ENCODE measurements at places on chromosomes 2 and 18.

GRCh38 chr2:144181001-144181400 lies 338.9 kb downstream of the ZEB2 start:
- DNase-seq: no peak

- DNase-seq: no peak
Observed at GRCh38 chr18:48059455-48060010, 129.1 kb upstream of the SMAD2 start.

DNA sequence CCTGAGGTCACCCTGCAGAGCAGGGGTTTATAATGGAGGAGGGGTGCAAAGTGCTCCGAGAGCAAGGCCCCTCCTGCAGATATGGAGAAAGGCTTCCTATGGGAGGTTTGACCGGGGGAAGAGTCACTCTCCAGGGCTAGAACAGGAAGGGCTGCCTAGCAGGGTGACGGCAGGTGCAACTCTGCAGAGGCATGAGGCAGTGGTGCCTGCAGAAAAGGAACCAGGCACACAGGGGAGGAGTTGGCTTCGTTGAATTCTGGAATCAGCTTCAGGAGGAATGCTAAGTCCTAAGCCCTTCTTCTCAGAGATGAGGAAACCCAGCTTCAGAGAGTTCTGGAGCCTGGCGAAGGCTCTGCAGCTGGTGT lies 17.5 kb upstream of the HPCAL1 start:
- DNase-seq: no peak

- DNase-seq: peak; percentile 34
Observed at GRCh38 chr2:172397148-172397834, 30.1 kb upstream of the ITGA6 start.

DNA sequence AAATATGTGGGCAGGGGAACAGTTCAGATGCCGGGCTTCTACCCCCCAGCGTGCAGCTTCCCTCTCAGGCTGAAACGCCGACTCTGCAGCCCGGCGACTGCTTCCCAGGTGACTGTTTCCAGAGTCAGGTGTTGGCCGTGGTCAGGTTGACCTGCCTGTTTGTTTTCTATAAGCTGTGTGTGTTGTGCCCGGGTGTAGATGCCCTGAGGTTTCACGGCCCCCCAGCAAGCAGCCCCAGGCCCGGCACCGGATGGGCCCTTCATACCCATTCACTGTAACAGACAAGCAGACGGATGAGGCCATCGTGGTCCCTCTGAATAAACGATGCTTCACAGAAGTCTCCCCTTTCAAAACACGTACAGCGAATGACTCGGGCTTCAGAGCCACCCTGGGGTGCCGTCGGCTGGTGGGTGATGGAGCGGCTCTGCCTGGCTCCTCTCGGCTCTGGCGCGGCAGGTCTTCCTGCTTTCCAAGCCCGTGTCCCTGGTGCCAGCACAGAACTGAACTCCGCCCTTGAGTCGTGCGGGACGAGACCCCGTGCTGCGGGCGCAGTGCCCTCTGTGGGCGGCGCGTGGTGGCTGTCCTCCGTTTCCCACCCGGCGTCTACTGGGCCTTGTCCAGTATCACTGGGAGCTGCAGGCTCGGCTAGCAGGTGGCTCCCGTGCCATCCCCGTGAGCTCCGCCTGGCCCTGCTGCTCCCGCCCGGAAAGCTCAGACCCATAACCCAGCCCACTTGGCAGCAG lies 15.0 kb upstream of the KCNG2 start:
- no peak for DNase-seq

GRCh38 chr2:43178602-43179542 lies 47.5 kb downstream of the ZFP36L2 start:
- peak; percentile 86 for DNase-seq

GRCh38 chr2:23587341-23587880 lies 202.4 kb downstream of the KLHL29 start:
- DNase-seq: no peak

- no peak for DNase-seq
Observed at GRCh38 chr2:202378662-202379358, 2.7 kb downstream of the BMPR2 start.

GRCh38 chr2:27799646-27800010 lies 28.1 kb downstream of the MRPL33 start:
- DNase-seq: no peak

- no peak for DNase-seq
Observed at GRCh38 chr2:65309699-65310098, 82.1 kb downstream of the ACTR2 start.

DNA sequence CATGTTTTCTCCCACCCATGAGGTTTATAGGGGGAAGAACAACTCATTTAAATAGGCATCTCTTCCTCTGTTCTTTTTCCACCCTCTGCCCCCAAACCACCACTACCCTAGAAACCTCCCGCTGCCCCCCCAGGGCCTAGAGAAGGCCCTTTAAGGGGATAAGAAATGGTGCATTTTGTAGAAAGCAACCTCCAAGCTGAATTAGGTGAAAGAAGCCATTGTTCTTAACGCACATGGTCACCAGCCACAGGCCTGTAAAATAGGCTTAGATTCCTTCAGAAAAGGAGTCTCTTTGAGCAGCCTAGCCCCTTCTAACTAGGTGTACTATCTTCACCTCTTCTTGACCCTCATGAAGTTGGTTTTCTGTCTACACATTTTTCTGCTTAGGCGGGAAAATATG lies 118.6 kb upstream of the SP5 start:
- DNase-seq: no peak

DNA sequence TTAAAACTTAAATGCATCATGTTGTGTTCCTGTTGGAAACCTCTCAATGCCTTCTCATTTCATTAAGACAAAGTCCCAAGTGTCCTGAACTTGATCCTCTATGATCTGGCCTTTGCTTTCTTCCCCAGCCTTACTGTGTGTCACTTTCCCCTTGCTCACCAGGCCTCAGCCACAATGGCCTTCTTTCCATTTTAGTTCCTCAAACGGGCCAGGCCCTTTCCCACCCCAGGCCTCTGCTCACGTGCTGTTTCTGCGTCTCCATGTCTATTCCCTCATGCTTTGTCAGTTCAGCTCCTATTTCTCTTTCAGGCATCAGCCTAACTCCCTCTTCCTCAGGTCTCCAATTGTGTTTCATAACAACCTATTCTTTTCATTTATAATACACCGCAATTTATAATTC lies 19.5 kb downstream of the CXCR4 start:
- no peak for DNase-seq

DNA sequence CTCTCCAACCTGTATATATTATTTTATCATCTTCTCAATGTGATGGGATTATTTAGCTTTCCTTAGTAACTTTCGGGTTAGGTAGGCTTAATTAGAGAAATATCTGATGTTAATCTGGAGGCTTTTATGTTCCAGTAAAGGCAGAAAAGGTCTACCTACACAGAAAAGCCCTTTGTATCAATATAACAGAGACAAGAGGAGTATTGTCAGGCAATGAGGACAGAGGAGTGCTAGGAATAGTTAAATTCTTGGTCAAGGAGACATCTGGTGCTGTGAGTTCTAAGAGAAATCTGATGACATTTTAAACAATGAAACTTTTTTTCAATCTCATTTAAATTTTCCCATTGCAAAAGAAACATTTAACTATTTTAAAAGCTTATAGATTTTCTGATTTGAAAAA lies 36.1 kb downstream of the DPP4 start:
- no peak for DNase-seq

- no peak for DNase-seq
Observed at GRCh38 chr2:40225670-40226210, 226.2 kb downstream of the SLC8A1 start.

DNA sequence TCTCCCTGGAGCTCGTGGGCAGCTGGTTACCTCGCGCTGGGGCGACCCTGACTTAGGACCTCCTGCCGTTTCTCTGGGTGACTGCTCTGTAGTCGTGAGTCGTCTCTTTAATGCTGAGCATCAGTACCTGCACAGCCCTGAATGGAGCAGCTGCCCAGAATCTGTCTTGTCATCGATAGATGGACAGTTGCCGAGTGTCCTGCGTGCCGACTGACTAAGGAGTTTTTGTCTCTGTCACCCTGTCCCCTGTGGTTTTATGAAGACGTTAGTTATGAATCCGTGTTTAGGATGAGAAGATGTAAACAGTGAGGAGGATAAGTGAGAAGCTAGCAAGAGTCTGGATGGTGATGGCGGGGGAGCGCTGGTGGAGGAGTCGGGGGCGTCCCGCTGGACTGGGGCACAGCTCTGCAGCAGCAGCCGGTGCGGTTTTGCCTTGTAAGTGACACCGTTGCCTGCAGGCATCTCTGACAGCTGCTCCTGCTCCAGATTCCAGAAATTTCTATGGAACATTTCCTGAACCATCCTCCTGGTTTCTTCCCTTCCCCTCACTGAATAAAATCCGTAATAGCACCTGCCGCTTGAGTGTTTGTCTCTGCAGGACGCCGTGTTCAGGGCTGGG lies 13.3 kb downstream of the AGAP1 start:
- no peak for DNase-seq

- peak; percentile 98 for DNase-seq
Observed at GRCh38 chr2:43086451-43087221, 139.8 kb downstream of the ZFP36L2 start.

DNA sequence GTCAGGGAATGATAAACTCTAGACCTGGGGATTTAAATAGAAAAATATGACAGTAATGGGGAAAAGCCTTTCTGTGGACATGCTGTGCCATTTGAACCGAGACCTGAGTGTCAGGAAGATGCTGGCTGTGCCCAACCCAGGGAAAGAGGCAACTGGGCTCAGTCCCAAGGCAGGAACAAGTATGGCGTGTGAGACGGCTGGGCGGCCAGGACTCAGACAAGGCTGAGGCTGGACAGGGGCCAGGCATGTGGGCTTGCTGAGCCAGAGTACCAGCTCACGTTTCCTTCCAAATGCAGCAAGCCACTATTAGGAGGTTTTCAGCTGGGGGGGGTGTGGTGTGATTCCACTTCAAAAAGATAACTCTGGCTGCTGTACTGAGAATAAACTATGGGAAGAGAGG lies 92.4 kb downstream of the INPP5D start:
- peak; percentile 14 for DNase-seq

DNA sequence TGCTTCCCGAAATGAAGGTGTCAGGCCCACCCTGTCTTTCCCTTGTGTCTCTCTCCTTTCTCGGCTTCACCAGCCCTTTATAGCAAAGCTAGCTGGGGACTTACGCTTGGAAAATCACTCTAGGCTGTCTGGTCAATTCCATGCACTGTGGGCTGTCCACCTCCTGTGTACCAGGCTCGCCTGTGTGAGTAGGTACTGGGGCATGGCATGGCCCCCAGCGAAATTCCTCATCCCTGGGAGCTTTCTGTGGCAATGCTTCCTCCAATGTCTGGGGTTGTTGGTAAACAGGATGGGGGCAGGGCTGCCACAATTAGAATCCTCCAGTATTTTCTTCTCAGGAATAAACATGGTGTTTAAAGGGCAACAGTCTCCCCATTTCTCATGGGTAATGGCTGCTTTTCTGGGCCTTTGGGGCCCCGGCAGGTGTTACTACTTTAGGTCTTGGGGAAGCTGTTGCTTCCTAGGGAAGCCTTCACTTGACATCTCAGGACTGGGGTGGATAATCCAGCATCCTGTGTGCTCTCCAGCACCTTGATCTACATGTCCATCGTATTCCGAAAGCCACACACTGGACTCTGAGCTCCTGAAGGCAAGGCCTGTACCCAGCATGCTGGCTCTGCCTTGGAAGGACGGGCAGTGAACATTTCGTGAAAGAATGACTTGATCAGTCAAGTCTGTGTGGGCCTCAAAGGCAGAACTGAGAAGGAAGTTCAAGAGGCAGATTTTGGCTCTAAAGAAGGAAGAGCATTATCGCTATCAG lies 21.1 kb downstream of the RHOB start:
- no peak for DNase-seq

DNA sequence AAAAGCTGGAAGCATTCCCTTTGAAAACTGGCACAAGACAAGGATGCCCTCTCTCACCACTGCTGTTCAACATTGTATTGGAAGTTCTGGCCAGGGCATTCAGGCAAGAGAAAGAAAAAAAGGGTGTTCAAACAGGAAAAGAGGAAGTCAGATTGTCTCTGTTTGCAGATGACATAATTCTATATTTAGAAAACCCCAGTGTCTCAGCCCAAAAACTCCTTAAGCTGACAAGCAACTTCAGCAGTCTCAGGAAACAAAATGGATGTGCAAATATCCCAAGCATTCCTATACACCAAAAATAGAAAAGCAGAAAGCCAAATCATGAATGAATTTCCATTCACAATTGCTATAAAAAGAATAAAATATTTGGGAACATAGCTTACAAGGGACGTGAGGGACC lies 11.1 kb downstream of the SLC8A1 start:
- DNase-seq: no peak

GRCh38 chr2:202171241-202171825 lies 67.1 kb downstream of the SUMO1 start:
- no peak for DNase-seq

DNA sequence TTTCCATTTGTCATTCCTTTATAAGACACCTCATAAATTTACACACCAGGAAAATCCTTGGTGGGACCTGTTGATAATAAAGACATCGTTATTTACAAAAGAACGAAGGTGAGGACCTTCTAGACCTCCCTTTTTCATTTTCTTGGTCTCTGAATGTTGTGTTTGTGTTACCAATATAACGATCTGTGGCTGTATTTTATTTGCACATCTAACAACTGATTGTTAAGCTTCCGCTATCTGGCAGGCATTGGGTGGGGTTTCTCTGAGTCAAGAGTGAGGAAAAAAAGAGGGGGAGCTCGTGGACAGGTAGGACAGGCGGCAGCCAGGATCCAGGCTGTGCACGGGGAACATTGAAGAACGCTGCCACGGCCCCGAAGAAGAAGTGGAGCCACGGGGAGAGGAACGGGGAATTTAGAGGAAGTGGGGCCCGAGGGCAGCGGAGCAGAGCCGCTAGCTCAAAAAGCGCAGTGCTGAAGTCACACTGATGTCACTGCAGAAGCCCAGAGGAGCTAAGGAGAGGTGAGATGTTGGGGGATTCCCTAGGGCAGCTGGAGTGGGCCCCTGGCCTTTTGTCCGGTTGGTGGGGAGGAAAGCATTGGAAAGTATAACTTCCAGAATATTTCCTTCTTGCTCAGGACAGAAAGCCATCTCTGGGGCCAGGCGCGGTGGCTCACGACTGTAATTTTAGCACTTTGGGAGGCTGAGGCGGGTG lies 20.9 kb upstream of the DNMT3A start:
- no peak for DNase-seq

DNA sequence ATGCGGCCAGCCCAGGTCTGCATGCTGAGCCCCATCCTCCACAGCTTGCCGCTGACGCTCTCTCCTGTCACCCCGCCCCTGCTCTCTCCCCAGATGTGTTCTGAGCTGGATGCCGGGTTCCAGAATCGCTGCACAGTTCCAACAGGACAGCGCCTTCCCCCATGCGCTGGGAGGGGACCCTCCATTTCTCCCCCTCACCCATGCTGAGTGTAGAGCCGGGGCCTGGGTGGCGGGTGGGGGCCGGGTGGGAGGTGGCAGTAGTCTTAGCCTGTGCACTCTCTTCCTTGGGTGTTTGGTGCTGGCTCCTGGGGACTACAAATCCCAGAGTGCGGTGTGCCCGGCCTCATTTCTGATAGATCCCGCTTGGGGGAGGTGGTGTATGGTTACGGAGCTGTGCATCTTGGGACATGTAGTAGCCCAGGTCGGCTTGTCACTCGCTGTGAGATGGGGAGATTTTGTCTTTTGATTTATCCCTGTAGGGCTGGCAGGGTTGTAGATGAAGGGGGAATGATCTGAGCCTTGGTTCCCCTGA lies 6.8 kb downstream of the DNAJB2 start:
- no peak for DNase-seq
